ENCODE measurements at places on chromosomes 5 and 9.

DNA sequence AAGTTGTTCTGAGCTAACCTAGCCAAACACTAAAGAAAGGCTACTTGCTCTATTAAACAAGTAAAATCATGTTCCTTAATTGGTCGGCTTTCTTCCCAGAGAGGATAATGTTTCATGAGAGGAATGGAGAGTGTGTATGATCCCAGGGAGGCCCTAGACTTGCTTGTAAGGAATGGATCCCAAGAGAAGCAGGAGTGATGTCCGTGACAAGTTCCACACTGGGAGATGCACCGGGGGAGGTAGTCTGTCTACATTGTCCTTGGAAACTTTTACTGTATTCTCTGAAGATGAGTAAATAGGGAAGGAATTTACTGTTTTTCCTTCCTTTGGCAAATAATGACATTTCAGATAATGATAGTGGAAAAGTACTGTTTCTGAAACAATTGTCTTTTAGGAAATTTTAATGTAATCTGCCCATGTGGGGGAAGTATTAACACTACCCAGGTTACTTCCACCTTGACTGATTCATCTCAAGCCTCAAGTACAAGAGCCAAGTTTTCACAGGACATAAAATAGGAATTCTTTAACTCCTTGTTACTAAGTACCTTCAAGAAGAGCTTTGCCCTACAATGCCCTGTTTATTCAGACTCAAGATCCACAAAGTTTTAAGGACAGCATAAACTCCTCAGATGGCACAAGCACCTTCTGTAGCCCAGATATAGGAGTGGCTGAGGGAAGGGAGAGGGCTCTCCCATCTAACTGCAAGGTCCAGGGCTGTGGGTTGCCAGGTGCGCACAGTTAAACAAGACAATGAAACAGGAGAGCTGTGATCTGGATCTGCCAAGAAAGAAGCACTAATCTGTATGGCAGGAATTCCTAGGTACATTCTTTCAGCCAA is 152.1 kb downstream of the GNA14 start:
- DNase-seq = no peak

GRCh38 chr9:128005923-128006322 is 25.1 kb upstream of the EEIG1 start:
- DNase-seq = no peak

DNA sequence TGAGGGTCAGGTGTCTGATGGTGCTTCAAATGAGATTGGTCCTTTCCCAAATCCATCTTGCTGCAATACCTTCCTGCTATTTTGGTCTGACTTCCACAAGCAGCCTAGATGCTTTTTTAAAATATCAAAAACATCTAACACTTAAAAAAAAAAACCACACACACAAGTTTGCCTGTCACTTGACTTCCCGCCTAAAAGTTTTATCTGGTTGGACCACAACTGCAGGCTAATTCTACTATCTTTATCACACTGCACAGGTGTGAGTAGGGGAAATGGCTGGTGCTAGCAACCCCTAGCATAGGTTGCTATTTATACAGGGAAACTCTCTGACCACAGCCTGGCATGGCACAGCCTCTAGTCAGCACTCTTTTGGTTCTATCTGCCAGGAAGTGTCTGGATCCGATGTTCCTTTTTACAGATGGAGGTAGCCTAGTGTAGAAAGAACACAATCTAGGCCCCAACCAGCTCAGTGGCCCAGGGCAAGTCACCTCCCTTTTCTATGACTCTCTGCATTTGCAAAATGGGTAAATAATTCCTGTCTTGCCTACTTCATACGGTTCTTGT is at the start of gene HEMGN:
Gene HEMGN, minus strand, starts transcription at position 92 of the 564 bp plus-strand sequence. Its CDS starts 36 bp downstream, at position 56.
- DNase-seq = no peak

- DNase-seq = no peak
Observed at GRCh38 chr5:38607930-38608564, 51.6 kb upstream of the LIFR start.

DNA sequence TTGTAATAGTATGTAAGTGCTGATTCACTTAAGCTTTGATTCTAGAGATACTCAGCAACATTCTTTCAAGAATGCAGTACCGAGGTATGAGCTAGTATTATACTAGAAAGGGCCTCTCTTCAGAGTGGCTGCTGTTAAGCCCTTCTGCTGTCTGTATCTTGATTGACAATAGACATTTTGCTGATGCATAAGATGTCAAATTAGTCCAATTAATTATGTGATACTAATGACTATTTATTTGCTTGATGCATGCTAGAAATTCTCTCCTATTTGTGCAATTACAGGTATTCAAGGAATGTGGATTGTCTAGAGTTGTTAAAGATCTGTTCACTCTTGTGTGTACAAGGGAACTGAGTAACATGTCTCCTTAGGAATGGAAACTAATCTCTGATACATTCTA is 92.3 kb upstream of the PTGER4 start:
- no peak for DNase-seq
